ENCODE measurements at places on chromosomes 4 and X.

- DNase-seq: no peak
Observed at GRCh38 chr4:112517911-112518310, 1.9 kb upstream of the NEUROG2 start.

GRCh38 chrX:64338296-64338695 is 57.0 kb downstream of the MTMR8 start:
- DNase-seq: no peak

GRCh38 chr4:86976801-86977485 is 42.1 kb downstream of the AFF1 start:
- DNase-seq: no peak

- DNase-seq: no peak
Observed at GRCh38 chrX:69037786-69038185, 127.5 kb downstream of the PJA1 start.

DNA sequence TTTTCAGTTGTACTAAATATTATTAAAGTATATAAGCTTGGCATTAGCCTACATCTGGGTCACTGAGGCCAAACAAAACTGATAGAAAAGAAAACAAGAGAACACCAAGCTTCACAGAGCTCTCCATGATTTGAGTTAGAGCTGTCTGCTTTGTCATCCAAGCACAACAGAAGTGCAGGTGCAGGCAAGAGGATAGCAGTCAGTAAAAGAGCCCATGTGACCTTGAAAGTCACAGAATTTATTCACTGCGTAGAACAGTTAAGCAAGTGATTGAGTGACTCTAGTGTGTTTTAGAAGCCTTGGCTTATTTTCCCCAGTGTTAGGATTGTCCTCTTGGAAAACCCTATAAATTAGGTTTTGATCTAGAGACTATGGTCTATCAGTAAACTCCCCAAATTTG is 49.4 kb upstream of the PRDM5 start:
- no peak for DNase-seq

- no peak for DNase-seq
Observed at GRCh38 chrX:139831675-139832456, 101.0 kb downstream of the ATP11C start.

DNA sequence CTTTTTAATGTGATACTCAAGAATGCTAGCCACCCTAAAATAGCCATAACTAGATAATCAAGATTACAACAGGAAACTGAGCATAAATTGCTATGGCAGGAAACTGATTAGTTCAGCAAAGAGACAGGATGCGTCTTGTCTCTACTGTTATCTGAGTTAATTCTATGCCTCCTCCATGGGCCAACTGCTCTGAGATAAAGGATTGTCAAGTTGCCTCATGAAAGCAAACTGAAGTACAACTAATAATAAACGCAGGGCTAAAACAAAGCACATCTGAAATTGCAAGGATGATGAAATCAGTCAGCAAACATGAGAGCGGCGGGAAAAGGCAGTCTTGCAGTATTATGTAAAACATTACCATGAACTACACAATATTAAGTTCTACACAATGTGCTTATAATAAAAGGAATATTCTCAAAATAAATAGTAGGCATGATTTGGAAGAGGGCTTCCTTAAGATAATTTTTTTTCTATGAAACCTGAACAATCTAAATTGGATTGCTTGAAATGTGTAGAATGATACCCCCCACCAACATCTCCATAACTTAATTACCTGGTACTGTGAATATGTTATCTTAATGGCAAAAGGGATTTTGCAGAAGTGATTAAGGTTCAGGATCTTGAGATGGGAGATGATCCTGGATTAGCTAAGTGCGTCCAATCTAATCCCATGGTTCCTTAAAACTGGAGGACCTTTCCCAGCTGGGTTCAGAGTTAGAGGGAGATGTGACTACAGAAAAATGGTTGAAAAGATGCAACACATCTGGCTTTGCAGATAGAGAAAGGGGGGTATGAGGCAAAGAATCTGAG is 65.9 kb downstream of the ANTXR2 start:
- no peak for DNase-seq

DNA sequence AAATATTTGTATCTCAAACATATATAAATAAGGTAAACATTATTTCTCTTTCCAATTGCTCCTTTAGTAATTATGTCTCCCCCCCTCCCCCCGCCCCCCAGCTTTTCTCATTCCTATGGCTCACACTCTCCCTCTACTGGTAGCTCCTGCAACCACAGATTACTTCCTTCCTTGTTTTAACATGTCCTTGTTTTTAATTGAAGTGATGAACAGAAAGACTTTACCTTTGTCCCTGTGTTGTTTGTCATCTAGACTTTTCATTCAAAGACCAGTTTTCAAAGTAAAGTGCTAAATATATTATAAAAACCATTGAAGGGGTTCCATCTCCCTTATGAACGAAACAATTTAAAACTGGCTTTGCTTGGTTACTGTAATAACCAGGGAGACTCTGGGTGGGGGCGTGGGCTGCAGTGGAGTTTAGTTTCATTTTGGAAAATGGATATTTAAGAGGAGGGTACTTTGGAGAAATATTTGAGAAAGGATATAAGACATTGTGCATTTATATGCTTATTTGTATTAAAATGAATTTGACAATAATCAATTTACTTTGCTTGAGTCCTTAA is 352.9 kb downstream of the RAPGEF2 start:
- no peak for DNase-seq

DNA sequence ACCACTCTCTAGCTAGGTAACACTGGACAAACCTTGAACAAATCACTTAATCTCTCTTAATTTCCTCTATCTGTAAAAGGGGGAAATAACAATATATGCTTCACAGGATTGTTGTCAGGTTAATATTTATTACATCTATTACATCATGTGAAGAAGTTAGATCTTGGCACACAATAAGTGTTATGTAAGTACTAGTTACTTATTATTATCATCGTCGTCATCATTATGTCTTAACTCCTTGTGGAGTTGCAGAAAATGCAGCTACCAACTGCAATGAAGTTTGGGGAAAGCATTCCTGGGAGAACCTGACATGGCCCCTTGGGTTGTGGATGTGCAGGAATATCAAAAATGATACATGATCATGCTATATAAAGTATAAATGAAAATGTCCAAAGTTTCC is 4.8 kb upstream of the JCHAIN start:
- no peak for DNase-seq

DNA sequence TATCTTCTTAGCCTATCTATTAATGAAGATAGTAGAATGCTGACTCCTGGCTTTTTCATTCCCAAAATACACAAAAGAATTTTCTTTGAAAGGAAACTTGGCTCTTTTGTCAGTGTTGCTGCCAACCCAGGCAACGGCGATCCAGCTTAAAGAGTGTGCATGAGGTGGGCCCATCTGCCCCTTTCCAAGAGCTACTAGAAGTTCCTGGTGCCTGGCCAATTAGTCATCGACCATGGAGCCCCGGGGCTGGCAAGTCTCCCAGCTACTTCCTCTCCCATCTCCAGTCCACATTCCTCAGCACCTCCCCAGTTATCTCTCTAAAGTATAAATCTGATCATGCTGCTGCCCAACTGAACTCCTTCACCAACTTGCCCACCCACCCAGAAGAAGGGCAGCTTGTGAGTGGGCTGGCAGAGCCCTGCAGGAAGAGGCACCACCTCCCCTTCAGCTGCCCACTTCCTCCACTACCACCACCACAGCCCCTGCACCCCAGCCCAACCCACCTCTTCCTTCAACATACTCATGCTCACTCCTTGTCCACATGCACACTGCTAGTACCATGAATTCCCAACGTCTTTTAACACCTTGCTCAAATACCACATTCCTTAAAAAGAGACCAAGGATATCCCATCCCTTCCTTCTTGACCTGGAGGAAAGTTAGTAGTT is 158.2 kb upstream of the MAP3K15 start:
- DNase-seq: no peak

DNA sequence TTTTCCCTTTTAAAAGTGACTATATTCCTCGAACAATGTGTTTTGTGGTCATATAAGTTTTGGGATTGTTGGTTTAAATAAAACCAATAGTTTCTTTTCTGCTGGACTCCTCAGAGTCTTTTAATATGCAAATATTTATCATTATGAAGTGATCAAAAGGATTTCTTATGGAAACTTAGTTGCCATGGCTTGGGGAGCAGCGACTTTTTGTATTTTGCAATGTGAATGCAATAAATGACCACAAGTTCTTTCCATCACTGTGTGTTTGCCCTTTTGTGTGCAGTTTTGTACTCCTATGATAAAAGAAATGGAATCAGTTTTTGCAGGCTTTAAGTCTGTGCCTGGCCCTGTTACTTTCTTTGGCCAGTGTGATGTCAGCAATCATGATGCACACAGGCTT is 68.5 kb upstream of the NUDT6 start:
- DNase-seq: no peak

GRCh38 chr4:110508827-110509710 is 33.1 kb downstream of the ENPEP start:
- DNase-seq: no peak

GRCh38 chr4:185424905-185425646 is 688 bp downstream of the UFSP2 start:
- no peak for DNase-seq

GRCh38 chrX:119040432-119040831 is 32.4 kb upstream of the CT47C1 start:
- DNase-seq: no peak

GRCh38 chrX:10482708-10483107 is 137.7 kb downstream of the MID1 start:
- no peak for DNase-seq

DNA sequence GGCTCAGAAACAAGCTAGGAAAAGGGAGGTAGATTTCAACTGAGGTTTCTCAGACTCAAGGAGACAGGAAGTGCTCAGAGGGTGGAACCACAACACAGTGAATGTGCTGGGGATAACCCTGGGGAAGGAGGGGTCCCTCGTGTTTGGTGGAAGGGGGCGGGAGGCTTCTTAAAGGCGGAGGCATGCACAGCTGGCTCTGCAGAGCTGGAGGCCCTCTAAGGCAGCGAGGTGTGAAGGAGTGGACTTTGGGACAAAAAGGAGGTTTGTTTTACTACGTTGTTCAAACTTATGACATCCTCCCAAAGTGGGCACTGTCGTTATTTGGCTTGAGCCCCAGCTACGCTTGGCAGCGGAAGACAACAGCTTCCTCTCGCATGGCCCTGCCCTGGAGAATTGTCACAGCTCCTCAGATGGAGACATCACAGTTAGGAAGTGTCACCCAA is 21.7 kb upstream of the MTM1 start:
- no peak for DNase-seq

GRCh38 chrX:106606571-106606970 is 5.2 kb upstream of the RADX start:
- no peak for DNase-seq

DNA sequence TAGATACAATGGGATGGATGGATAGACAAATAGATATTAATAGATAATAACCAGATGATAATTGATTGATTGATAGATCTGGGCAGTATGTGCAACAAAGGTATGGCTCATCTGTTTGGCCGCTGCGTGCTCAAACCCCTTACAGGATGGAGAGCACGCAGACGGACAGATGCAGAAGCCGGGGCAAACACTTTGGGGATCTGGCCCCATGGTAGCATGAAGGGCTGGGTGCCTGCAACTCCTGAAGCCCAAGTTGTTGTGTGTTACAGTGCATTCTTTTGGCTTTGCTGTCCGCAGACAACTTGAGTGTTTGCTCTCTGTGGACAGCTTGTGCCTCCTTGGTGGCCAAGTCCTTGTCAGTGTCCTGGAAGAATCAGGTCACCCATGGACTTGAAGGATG is 10.6 kb upstream of the DHRSX start:
- DNase-seq: no peak

DNA sequence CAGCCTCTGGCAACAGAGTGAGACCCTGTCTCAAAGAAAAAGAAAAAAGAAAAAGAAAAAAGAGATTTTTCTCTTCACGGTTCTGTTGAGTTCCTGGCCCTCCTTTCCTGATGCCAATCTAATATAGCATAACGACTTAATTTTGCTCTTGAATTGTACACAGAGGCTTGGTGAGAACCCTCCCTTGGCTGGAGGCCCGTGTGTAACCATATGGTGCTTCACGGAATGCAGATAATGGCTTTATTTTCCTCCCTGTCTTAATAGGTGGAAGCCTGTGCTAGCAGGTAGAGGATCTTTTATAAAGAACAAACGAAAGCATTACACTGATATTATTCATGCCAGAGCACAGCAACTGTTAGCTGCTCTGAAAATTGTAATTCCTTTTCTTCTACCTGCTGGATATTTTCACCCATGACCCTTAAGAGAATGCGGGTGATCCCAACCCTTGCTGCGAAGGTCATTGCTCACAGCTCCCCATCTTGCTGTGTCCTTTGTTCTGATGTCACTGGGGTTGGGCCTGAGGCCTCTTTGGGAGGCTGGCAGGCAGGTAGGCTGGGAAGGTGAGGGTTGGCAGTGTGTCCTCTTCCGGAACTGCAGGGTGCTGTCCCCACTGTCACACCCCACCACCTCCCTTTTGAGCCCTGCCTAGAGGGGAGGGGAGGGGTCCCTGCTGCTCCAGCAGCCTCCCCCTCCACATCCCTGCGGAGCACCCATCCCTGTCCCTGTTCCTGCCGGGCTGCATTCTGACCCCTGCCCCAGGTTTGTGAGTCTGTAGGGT is 83.8 kb upstream of the STOX2 start:
- no peak for DNase-seq

GRCh38 chrX:13140007-13140406 is 95.6 kb upstream of the FAM9C start:
- DNase-seq: no peak

GRCh38 chr4:89196056-89196674 is 84.8 kb downstream of the TIGD2 start:
- DNase-seq: no peak

GRCh38 chr4:31089815-31090214 is 369.6 kb downstream of the PCDH7 start:
- peak; percentile 19 for DNase-seq
